ENCODE measurements at places on chromosomes 2 and 18. TPM values are rescaled to one million over a fixed set of nuclear protein-coding genes. Genes with fewer than 3 reads are reported as not detected.

GRCh38 chr2:201929281-201930026, 104.2 kb upstream of the FZD7 start:
- no peak for DNase-seq

Gene SMYD5
- polyA plus RNA-seq = 31.4 TPM

DNA sequence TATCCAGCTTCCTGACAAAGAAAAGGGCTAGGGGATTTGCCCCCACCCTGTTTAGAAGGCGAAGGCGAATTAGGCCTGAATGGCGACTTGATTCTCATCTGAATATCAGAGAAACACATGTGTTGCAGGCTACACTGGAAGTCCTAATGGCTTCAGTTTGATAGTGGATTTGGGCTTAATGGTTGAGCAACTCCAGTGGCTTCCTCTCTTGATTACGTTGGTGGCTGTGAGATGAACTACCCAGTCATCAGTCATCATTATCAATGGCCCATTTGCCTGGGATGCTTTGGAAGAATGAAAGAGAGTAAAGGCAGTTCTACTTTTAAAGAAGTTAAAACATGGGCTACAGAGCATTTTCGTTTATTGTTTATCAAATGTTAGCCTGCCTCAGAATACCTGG, 60.9 kb upstream of the IL1R1 start:
- DNase-seq = no peak

DNA sequence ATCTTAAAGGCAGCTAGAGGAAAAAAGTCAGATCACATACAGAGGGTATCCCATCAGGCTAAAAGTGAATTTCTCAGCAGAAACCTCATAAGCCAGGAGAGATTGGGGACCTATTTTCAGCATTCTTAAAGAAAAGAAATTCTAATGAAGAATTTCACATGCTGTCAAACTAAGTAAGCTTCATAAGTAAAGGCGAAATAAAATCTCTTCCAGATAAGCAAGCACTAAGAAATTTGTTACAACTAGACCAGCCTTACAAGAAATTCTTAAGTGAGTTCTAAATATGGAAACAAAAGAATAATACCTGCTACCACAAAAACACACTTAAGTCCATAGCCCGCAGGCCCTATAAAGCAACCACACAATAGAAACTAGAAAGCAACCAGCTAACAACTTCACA, 186.1 kb downstream of the ETAA1 start:
- DNase-seq = no peak

Data from right renal cortex interstitium (tissue), 3 donors.